ENCODE measurements at places on chromosomes 3 and 15.

GRCh38 chr3:115401298-115401697 is 222.0 kb upstream of the GAP43 start:
- DNase-seq, result no peak

DNA sequence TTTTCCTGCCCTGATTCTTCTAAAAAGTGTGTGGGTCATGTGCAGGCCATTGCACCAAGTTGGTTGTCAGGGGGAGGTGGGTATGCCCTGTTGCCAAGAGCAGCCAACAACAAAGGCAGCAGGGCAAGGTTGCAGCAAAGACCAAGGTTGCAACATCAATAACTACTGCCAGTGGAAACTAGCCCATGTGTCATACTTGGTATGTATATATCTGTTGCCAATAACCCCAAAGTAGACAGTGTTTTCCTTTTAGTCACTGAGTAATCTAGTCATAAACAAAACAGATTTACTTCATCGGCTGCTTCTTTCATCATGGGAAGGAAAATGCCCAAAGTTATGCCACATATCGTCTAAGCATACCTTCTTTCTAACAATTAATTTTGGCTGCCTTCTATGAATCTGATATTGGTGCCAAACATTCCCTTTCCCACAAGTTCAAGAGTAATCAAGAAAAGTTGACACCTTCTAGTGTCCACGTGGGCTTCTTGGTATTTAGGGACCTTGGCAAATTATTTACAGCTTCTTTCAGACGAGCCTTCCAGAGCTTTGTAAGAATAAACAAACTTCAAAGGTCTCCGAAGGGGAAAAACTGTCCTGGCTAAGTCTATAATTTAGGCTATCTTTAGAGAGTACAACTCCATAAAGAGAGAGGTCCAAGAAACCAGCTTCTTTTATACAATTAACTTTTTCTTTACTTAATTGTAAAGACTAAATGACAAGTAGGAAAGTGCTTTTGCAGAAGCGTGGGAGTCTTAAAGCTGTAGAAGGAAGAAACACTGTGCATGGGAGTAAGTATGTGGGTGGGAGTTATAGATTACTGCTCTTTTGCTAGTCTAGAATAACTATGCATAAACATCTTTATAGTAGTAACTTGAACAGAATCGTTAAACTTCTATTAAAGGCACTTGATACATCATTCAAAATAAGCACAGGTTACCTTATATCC is 10.0 kb upstream of the MBNL1 start:
- no peak for DNase-seq

DNA sequence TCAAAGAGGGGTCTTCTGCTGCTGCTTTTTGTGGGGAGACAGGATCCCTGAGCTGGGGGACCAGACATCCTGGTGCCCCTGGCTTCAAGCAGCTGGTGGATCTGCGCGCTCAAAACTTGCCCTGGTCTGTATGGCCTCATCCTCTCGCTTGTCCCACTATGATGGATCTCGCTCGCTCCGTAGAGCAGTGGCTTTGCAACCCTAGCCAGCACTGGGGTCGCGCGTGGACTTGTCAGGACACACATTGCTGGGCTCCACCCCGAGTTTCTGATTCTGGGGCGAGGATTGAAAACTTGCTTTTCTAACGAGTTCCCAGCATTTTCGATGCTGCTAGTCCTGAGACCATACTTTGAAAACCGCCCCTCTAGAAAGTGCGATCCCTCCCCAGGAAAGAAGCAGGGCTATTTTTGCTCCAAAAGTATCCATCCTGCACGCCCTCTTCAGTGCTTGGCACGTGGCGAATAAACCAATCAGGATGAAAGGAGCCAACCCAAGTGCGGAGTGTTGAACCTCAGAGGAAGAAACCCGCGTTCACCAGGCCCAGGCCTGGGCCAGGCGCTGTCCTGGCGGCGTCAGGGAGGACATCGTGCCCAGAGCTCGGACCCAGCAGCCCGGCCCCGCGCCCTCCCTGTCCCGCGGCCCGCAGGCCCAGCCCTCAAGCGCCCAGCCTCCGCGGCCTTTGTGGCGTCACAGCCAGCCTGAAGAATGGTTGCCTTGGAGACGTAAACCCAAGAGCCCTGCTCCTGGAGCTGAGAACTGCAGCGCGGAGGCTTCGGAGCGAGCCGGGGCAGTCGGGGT is at the start of gene CFAP100:
CFAP100 (plus strand) TSS at position 731 of the 798 bp plus-strand sequence. CDS start 1,092 bp downstream, outside the sequence.
- DNase-seq, result no peak

- no peak for DNase-seq
Observed at GRCh38 chr15:86611417-86612040, 531.9 kb downstream of the AGBL1 start.

DNA sequence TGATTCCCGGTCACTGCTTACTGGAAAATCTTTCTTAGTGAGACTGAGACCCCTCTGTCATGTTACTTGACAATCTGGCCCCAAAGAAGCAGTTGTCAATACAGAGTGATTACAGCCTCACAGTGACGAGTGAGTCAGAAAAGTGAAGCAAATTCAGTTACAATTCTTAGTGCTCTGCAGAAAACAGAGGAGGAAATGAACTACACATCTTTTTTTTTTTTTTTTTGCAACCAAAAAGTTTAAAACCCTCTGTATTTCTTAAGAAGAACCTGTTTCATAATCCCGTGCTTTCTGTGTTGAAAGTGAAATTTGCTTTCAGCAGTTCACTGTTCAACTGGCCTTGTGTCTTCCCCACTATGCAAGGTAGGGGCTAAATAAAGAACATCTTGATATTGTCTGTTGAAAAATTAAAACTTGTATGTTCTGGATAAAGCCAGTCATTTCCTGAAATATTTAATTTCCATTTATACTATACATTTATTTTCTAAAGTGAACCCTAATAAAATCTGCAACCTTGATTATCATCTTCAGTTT is 1.9 kb downstream of the AQP9 start:
- DNase-seq, result no peak

DNA sequence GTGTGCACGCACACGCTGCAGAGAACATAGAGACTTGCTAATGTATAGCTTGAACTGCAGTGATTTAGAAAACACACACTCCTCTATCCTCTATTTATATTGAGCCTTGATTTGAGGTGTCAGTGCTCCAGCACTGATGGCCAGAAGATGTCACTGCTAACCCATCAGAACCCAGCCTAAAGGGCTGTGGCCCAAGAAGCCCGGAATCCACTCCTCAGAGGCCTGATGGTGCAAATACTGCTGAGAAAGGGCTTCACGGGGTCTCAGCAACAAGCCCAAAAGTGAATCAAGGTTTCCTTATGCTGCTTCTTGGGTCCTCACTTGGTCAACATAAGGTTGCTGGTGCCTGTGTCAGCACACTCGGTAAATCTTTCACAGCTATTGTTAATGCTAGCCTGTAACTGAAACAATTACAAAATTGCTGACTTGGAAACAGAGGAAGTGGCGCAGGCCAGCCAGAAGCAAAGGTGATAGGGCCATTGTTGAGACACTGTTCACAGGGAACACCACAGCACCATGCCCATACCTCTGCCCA is 60.3 kb downstream of the HEG1 start:
- peak; percentile 69 for DNase-seq

- peak; percentile 72 for DNase-seq
Observed at GRCh38 chr3:184568924-184569829, 7.6 kb downstream of the EPHB3 start.

DNA sequence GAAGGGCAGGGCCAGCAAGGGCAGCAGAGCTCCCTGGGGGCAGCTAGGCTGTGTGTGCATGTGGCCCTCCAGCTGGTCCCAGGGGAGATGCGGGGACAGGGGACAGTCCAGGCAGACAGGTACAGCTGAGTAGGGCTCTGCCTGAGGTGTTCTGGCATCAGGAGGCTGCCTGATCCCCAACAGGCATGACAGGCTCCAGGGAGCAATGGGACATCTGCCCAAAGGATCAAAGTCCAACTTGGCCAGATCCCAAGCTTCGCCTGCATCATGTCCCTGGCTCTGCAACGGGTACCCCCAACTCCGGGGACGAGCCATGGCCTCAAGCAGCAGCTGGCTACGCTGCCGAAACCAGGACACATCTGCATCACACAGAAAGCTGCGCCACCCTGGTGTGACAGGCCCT is 21.8 kb downstream of the ATRIP start:
- no peak for DNase-seq

- peak; percentile 79 for DNase-seq
Observed at GRCh38 chr3:9396301-9396631, 1.1 kb upstream of the SETD5 start.

- DNase-seq, result no peak
Observed at GRCh38 chr15:38391191-38391590, 62.7 kb upstream of the FAM98B start.

GRCh38 chr3:43764056-43764455 is 73.3 kb downstream of the ABHD5 start:
- DNase-seq, result no peak

- DNase-seq, result no peak
Observed at GRCh38 chr15:31211353-31211752, 109.8 kb upstream of the TRPM1 start.

GRCh38 chr3:22496641-22497040 is 706.5 kb upstream of the UBE2E2 start:
- no peak for DNase-seq

- no peak for DNase-seq
Observed at GRCh38 chr3:184727357-184728009, 15.6 kb upstream of the MAGEF1 start.

DNA sequence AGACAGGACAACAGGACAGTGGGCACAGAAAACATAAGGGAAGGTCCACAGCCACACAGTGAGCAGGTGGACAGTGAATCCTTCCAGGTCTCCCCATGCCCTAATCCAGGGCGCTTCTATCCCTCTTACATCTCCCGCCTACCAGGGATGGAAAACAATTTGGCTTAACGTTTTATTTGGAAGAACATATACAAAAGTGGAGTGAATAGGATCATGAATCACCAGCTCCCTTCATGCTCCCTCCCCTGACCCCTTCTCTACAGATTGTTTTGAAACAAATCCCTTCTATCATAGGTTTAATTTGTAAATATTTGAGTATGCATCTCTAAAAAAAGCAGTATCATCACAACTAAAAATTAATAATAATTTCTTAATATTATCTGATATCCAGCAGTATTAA is 52.5 kb downstream of the CLDN11 start:
- no peak for DNase-seq

DNA sequence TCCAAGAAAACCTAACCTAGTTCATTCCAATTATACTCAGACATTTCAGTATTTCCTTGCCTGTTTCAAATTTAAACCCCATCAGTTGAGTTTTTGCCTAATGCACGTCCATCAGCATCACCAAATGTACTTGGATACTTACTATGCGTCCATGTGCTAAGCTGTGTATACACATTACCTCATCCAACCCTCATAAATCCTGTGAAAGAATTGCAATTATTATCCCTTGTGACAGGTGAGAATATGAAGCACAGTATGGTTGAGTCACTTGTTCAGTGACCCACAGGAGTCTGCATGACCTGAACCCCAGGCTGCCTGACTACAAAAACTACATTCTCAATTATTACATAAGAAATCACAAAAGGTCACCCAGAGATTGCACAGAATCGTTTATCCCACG is 2.5 kb downstream of the OR5K2 start:
- no peak for DNase-seq

- DNase-seq, result no peak
Observed at GRCh38 chr3:52233108-52233591, 5.8 kb downstream of the TWF2 start.

GRCh38 chr15:49023354-49023753 is 22.9 kb downstream of the SECISBP2L start:
- no peak for DNase-seq

GRCh38 chr3:147838652-147839051 is 429.5 kb downstream of the ZIC1 start:
- no peak for DNase-seq

DNA sequence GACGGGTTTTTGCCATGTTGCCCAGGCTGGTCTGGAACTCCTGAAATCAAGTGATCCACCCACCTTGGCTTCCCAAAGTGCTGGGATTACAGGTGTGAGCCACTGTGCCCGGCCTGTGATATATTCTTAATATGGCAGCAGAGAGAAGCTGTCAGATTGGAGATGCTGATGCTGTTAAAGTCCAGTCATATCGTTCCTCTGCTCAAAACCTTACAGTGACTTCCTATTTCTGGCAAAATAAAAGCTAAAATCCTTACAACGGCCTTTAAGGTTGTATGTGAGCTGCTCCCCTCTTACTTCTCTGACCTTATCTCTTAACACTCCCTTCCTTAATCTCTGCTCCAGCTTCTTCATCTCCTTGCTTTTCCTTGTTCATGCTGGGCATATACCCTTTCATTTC is 26.6 kb upstream of the MGA start:
- no peak for DNase-seq

- DNase-seq, result no peak
Observed at GRCh38 chr15:34031987-34032760, 6.8 kb downstream of the AVEN start.

GRCh38 chr3:101999177-101999779 is 150.0 kb downstream of the NFKBIZ start:
- no peak for DNase-seq

DNA sequence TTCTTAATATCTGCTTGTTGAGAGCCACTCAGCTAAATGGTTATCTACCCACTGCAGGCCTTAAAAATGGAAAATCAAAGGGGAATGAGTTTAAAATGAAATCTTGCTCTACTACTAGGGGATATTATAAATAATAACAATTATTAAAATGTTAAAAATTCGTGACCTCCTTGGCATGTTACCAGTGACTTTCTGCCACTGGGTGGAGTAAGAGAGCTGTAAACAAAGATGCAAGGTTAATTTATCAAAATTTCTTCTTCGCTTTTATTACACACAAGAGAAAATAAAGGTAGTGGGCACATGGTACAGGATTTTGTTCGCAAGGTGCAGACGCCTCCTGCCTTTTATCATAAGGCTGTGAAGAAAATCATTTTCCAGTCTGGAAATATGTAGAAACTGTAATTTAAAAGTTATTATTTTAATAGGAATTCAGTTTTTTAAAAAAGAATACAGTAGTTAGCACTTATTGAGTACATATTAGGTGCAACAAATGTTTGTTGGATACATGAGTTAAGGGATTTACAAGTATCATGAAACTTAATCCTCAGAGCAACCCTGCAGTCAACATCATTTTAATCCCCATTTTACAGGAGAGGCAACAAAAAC is 272.6 kb downstream of the SUCLG2 start:
- no peak for DNase-seq

DNA sequence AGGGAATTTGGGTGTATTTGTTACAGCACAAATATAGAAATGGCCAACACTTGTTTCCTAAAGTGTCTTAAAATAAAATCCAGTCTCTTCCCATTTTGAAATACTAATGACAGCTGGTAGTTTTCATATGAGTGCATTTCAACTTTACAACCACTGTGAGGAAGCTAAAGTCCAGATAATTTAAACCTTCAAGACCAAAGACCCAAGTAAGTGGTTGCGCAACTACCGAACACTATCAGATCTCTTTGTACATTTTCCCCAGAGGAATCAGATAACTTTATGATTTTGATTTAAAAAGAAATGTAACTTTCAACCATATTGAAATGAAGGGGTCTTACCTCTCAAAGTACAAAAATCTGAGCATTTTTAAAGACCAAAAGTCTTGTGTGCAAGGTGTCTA is 14.3 kb downstream of the BCL2L10 start:
- DNase-seq, result no peak

Data from occipital lobe (tissue), 3 donors.